ENCODE measurements at places on chromosomes 6 and 20.
A peak's percentile ranks its signal among the peaks of the same experiment; 100 is the strongest.

DNA sequence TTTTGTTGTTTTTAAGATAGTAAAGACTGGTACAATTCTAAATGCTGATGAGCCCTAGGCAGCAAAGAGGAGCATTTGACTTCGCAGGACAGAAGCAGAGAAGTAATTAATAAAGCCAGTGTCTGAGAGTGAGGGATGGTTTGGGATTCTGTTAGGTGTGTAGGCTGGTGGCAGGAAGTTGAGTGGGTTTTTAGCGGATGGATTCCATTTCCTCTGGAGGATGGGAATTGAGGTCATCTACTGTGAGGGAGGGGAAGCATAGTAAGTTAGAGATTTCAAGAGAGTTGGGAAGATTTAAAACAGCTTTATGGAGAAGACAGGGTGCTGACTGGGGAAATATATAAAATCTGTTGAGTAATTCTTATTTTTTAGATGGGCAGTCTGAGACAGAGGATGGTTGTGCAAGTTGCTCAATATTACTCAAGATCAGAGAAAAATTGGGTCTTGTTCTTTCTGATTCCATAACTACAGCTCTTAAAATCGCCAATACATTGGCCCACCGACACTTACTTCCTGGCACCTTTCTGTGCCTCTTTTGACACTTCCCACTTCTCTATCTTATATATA is 48.8 kb downstream of the PRL start:
- DNase-seq: no peak

DNA sequence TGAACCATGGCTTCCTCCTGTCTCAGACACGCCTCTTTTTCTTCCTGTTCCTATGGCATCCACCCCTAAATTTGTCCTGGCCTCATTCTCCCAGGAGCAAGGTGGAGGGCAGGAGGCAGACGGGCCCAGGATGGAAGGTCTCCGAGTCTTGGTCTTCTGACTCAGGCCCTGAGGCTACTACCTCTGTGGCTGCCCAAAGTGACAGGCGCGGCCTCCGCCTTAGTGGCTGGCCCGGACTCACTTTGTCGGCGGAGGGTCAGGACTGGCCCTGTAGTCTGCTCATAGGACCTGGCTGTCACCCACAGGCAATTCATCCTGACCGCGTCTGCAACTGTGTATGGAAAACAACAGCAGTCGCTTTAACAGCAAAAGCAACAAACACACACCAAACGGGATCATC is 263.1 kb upstream of the SUPT3H start:
- DNase-seq: no peak

- DNase-seq: no peak
These were observed 436.8 kb downstream of the HAO1 start for GRCh38 chr20:7503501-7503900.

GRCh38 chr20:58449681-58450221 is 60.7 kb downstream of the VAPB start:
- no peak for DNase-seq

- DNase-seq: no peak
These were observed 8.4 kb downstream of the RAB5IF start for GRCh38 chr20:36613974-36614373.

DNA sequence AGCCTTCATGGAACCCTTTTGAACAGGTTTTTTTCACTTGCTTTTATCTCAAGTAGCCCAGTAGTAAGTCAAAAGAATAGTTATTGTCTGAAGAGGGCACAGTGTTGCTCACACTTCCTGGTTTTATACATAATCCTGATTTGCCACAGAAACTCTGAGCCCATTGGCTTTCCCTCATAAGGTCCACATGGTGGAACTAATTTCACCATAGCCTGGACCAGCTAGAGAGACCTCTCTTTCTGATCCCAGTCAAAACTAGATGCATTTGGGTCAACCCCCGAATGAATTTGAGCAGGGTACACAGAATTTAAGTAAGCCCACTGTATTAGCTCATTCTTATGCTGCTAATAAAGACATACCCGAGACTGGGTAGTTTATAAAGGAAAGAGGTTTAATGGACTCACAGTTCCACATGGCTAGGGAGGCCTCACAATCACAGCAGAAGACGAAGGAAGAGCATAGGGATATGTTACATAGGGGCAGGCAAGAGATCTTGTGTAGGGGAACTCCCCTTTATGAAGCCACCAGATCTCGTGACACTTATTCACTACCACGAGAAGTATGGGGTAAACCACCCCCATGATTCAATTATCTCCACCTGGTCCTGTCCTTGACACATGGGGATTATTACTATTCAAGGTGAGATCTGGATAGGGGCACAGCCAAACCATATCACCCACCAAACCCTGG is 6.2 kb downstream of the RWDD2A start:
- DNase-seq: no peak

DNA sequence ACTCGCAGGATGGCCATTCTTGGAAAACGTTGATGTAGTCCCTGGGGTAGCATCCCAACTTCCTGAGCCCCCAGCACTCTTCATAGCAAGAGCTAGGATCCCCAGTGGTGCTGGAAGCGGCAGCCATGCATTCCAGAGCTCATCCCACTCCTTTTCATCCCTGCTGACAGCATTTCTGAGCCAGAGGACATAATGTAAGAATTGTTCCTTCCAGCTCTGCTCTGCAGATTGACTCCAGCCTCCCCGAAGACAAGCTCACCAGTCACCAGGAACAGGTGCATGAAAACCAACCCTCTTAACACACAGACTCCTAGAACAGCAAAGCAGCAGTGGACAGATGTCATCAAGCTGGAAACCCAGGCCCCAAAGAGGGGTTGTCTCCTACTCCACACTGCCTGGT is 3.8 kb downstream of the SLC13A3 start:
- no peak for DNase-seq

DNA sequence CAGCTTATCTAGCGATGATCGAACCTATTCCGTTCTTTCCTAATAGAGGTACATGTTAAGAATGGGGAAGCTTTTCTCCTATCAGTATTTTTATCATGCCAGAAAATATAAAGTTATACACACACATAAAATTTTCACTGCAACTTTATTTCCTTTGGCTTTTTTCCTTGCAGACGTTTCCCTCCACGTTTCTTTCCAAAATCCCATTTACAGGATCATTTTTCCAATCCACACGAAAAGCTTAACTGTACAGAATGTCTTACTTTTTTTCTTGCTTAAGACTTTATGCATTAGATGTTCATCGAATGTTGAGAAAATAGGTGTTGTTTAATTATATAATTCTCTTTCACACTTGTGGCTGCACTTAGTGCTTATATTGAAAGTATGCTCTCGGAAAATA is 62.9 kb upstream of the HDGFL1 start:
- no peak for DNase-seq

DNA sequence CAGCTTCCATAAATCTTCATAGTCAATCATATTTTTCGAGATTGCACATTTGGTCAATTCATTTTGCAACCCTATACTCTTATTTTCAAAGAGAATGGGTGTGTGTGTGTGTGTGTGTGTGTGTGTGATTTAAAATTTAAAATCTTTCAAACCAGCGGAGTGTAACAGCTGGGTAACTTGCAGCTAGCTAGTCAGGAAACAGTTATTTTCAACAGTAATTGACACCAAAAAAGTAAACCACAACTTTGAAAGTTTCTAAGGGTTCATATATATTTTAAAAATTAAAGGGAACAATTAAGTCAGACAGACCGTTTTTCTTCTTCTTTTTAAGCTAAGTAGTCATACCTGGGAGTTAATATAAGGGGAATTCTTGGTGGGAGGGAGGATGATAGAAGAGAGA is 57.0 kb downstream of the PRR18 start:
- DNase-seq: no peak

GRCh38 chr6:19465760-19466159 is 371.4 kb upstream of the ID4 start:
- no peak for DNase-seq

DNA sequence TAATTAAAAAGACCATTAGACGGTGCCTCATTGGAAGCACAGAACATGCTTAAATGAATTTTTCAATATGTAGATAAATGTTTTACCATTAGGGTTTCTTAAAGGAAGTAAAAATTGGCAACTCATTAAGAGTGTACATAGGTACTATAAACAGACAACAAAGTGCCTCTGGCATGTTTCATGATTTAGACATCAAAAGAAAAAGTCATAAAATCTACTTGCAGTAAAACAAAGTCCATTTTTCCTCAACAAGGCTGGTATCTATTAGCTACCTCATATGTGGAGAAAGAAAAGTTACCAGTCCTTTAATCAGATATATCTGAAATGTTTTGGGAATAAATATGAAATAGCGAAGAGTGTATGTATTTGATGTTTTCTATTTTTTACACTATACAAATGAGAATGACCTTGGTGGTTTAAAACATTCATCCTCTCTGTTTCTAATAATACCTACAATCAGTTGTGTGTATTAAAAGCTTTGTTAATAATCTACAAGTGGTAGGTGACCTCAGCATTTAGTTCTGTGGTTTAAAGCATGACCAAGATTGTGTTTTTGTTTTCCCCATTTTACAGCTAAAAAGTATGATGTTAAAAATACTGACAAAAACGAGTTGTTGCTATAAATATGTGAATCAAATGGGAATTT is 87.5 kb downstream of the HDGFL1 start:
- no peak for DNase-seq

DNA sequence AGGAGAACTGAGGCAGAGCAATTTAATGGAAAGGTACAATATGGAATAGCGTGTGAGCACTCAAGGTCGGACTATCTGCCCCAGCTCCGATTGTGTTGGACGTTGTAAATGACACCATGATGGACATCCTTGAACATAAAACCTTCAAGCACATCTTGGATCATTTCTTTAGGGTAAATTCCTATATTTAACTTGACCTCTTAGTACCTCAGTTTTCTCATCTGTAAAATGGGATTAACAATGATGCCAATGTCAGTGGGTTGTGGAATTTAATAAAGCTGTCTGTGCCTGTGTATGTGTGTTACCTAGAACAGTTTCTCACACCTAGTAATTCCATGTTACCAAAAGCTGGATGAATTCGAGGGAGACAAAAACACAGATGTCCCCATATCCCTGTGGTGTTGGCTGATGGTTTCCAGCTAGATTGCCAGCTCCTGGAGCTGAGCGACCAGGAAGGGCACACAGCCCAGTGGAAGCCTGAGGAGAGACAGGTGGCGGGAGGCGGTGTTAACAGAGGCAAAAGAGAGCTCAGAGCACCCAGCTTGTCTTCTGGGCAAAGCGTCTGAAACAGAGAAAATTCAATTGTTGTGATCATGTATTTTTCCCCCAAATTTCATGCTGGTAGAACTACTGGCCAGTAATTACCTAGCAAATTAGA is 32.6 kb downstream of the MDFI start:
- DNase-seq: no peak

DNA sequence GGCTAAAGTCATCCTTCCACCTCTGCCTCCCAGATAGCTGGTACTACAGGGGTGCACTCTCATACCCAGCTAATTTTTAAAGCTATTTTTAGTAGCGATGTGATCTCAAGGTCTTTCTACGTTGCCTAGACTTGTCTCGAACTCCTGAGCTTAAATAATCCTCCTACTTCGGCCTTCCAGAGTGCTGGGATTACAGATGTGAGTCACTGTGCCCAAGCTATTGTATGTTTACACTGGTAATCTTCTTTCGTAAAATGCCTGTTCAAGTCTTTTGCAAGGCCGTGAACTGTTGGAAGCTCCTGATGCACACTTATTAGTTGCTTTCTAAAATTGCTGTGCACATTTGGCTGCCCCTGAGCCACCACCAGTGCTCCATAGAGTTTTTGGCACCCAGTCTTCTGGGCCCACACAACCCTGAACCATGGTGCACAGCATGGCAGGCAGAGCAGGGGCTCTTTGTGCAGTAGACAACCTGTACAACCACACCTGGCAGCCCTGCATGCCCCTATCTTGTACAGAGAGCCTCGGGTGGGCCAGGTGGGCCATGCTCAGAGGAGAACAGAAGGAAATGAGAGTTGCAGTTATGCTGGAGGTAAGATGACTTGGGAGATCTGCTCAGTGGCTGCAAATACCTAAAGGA is 33.3 kb downstream of the PDRG1 start:
- DNase-seq: no peak

- DNase-seq: peak; percentile 49
These were observed 23.2 kb downstream of the RBCK1 start for GRCh38 chr20:431012-431904.

- DNase-seq: no peak
These were observed 616.7 kb downstream of the FRK start for GRCh38 chr6:115443825-115444478.

DNA sequence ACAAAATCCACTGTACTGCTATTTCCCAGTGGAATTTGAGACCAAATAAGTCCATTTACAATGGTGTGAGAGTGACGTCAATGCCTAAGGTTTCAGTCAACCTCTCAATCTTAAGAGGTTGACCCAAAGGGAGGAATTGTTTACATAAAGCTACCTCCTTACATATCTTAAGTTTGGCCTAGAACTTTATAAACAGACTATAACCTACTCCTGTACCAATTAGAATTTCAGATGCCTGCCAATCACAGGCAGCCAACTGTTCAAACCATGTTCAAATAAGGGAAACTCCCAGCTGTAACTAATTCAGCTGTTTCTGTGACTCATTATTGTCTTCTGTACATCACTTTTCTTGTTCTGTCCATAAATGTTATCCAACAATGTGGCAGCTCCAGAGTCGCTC is 14.5 kb downstream of the LGSN start:
- no peak for DNase-seq
